Right renal cortex interstitium (tissue), 3 donors: ENCODE measurements at places on chromosomes 11 and 22. TPM values are rescaled to one million over a fixed set of nuclear protein-coding genes. Genes with fewer than 3 reads are reported as not detected.

Gene SCARF2
- 16.8 TPM for polyA plus RNA-seq

Gene GDPD5
- polyA plus RNA-seq: 5.8 TPM

Gene ROM1
- 3.6 TPM for polyA plus RNA-seq

Gene TRIM49D2
- polyA plus RNA-seq: not detected

Gene ALG8
- 65.9 TPM for polyA plus RNA-seq

Gene RIBC2
- polyA plus RNA-seq: 6.3 TPM

Gene CHRDL2
- polyA plus RNA-seq: 0.50 TPM

Gene OR5T3
- not detected for polyA plus RNA-seq

Gene ANKK1
- 0.16 TPM for polyA plus RNA-seq

Gene MUC5B
- under 0.01 TPM for polyA plus RNA-seq

Gene GPR83
- 0.79 TPM for polyA plus RNA-seq

Gene DTX4
- 43.0 TPM for polyA plus RNA-seq

Gene CCDC179
- polyA plus RNA-seq: not detected

Gene OLFML1
- polyA plus RNA-seq: 38.8 TPM

Gene DCDC1
- 3.4 TPM for polyA plus RNA-seq

Gene LGR4
- 149 TPM for polyA plus RNA-seq

Gene DUSP8
- polyA plus RNA-seq: 2.2 TPM

Gene MYEOV
- polyA plus RNA-seq: 5.6 TPM

Gene ARFGAP2
- polyA plus RNA-seq: 80.1 TPM

Gene TMEM25
- 25.7 TPM for polyA plus RNA-seq

Gene GLB1L2
- 22.4 TPM for polyA plus RNA-seq

Gene TSKU
- 23.1 TPM for polyA plus RNA-seq

Gene SLC22A25
- polyA plus RNA-seq: not detected

Gene HTR3A
- polyA plus RNA-seq: not detected

Gene NLRP14
- 0.79 TPM for polyA plus RNA-seq

Gene IGSF22
- polyA plus RNA-seq: 1.7 TPM

Gene BATF2
- 2.7 TPM for polyA plus RNA-seq

Gene KCNQ1
- 11.8 TPM for polyA plus RNA-seq

Gene SCGB1C1
- 1.3 TPM for polyA plus RNA-seq

Gene KRTAP5-2
- not detected for polyA plus RNA-seq

Gene TMPRSS4
- 27.4 TPM for polyA plus RNA-seq

Gene MYO7A
- 3.1 TPM for polyA plus RNA-seq

Gene BCO2
- 2.5 TPM for polyA plus RNA-seq
